ENCODE measurements at places on chromosomes 1 and 21.

DNA sequence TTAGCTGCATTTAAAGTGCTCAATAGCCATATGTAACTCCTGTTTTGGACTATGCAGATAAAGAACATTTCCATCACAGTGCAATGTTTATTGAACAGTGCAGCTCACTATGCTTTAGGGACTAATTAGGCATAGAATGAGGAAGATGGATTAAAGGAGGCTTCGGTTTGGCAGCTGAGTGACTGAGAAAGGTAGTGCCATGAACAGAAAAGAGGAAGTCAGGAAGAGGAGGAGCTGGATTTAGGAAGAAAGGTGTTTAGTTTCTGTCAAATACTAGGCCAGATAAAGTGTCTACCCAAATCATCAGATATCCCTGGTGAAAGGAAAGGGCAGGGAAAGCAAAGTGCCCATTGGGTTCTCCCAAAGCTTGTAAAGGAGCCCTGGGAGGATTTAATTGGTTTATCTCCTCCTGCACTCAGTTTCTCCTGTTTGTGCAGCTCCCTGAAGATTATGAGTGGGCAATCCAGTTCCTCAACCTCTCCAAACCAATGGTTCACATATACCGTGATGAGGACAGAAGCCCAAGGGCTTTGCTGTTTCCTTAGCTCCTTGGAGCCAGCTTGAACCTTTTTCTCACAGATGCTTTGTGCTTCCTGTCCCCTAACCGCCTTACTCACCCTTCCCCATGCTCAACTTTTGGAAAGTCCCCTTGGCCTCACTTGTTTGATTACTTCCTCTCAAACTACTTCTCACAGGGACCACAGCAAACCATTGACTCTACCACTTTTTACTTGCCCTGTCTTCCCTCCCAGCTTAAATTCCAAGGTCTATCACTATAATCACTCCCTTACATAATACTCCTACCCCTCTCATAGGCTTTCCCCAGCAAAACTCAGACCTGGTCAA lies 3.5 kb upstream of the RAP1A start:
- DNase-seq = no peak

- DNase-seq = no peak
Observed at GRCh38 chr1:161736335-161736969, 13.1 kb upstream of the DUSP12 start.

DNA sequence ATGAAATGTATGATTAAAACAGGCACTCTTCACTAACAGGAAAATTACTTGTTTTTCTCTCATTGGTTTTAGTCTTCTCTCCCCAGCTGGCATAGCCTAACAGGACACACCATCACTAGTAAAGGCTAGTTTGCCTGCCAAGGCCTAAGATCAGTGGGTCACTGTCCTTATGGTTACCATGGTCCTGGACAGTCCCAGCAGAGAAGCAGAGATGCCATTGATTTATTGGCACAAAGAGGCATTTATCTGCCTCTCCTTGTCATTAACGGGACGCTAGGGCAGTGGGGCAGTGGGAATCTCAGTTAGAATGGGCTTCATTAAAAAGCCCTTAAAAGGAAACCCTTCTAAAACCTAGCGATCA lies 13.9 kb downstream of the CD247 start:
- no peak for DNase-seq

DNA sequence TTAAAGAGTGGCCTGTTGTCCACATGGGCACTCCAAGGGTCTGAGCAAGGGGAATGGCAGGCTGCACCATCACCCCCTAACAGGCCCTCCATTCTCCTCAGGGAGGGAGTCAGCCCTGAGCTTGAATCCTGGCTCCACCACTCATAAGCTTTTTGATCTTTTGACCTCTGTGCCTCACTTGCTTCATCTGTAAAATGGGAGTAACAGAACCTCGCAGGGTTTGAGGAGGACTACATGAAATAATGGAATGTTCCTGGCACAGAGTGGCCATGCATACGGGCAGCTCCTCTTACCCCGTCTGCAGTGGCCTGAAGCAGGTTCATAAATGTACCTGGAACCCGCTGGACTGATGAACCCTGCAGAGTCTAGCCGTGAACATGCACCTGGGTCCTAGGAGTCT lies 2.1 kb upstream of the XKR8 start:
- DNase-seq = no peak

DNA sequence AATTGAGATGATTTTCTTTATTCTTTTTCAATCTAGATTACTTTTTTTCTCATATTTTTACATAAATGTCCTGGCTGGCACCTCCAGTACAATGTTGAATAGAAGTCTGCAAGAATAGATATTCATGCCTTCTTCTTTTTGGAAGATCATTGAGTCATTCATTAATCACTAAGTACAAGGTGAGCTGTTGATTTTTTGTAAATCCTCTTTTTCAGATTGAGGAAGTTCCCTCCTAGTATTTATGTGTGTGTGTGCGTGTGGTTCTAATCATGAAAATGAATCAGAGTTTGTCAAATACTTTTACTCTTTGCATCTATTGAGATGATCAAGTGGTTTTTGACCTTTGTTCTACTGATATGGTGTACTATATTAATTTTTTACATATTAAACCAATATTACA lies 859.3 kb downstream of the KCNT2 start:
- no peak for DNase-seq

GRCh38 chr1:59554752-59555151 lies 257.9 kb downstream of the FGGY start:
- DNase-seq = no peak

- DNase-seq = no peak
Observed at GRCh38 chr1:66433611-66434010, 100.3 kb upstream of the SGIP1 start.

DNA sequence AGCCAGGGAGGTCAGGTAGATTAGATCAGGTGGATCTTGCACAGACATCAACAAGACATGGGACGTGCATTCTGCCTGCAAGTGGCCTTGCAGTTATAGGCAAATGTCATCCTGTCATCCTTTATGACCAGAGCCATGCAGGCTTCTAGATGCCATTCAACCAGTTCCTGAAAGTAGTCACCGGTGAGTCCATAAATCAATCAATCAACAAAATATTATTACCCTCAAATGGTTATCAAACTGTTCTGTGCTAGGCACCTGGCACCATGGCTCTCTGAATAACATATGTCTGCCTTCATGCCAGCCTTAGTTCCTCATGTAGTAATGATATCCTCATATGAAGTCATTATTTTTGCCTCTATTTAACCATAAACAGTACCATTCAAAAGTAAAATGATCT lies 146.9 kb downstream of the TOMM20 start:
- DNase-seq = no peak

DNA sequence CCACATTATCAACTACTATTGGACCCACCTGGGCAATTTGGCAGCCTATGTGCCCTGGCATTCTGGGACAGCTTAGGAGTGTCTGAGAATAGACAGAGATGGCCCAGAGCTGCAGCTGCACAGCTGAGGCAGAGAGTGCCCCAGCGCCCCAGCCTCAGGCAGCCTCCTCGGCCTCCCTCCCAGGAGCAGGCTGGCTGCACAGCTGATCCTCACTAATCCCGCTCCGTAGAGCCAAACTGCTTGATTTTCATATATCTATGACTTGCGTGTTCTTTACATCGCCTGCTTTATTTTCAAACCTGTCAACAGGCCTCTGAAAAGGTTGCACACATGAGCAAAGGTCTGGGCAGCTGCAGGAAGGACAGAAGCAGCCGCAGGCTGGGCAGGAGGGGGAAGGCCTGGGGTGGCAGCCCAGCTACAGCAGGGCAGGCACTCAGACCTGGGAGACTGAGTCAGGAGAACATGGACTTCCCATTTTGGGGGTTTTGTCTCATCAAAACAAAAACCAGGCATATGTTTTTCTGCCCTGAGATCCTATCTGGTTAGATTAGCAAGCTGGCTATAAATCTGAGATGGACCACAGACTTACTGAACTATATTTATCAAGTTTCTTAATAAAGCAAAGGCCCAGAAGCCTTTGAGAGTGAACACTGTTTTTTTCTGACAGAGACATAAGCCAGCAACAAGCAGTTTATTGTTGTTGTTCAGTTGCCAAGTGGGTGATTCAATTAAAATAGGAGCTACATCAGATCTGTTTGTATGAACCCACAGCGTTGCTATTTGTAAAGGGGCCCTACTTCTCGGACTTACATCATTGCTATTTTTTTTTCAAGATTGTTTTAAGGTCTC lies 301.8 kb upstream of the DUSP10 start:
- DNase-seq = no peak

DNA sequence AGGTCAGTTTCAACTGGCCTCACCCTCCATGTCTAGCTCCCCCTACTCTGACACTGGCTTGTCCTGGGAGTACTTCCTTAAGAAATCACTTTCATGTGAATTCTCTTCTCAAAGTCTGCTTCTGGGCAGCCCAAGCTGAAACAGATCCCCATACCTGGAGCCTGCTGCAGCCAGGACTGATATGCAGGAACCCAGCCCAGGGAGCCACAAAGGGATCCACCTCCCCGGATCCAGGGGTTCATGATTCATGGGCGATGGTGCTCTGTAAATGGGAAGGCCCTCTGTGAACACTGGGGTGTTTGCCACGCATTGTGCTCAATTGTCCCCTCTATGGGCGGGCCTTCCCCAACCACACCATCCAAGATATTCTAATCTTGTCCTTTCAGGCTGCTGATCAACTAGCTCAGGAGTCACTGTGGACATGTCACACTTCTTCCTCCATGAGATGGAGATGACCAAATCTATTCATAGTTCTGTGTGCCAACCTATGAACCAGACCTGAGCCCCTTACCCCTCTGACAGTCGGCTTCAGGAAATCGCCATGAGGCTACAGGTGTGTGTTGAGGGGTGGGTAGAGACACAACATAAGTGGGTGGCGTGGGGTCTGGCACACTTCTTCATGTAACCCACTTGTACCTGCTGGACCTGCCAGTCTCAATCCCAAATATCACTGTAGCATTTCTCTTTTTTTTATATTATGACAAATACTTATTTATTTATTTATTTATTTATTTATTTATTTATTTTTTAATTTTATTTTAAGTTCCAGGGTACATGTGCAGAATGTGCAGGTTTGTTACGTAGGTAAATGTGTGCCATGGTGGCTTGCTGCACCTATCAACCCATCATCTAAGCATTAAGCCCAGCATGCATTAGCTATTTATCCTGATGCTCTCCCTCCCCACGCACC lies 41.8 kb downstream of the RUNX3 start:
- DNase-seq = no peak

GRCh38 chr1:42957880-42958487 lies 684 bp downstream of the SLC2A1 start:
- peak; percentile 41 for DNase-seq

DNA sequence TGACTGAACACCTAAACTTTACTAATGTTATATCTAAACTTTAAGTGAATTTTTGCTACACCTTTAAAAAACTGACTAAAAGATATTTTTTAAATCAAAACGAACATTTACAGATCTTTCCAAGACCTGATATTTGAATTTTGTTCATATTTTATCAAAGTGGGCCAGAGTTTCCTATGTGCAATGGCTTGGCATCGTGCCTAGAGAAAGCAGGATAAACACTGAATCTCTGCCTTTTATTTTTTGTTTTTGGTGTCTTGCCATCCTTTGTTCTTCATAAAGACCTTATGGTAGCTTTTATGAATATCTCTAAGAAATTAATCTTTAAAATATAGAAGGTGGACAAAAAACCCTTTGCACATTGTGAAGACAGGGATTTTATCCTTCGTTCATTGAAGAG lies 25.8 kb upstream of the VPS26C start:
- no peak for DNase-seq

DNA sequence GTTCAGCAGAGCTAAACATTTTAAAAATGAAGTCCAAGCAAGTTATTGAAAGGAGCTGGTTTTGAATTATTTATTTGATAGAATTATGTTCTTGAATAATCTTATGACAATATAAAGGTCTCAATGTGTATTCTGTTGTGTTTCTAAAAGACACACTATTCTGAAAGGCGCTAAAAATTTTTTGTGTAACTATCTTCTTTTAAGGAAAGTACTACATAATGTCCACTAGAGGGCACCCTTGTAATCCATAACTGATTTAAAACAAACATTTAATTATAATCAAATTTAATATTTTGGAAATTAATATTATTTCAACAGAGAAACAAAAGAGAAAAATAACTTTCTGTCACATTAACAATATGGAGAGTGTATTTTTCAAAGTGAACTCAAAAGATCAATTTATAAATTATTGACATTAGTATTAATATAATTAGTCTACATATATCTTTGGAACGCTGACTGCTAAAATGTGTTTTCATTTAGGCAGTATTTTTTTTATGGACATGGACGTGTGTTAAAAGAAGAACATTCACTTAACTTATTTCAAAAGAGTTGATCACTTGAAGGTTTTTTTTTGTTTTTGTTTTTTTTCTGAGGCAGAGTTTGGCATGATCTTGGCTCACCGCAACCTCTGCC lies 248.4 kb downstream of the DENND1B start:
- no peak for DNase-seq

- DNase-seq = no peak
Observed at GRCh38 chr1:168717906-168718891, 10.8 kb downstream of the DPT start.

- no peak for DNase-seq
Observed at GRCh38 chr1:165288350-165289120, 68.0 kb downstream of the LMX1A start.

GRCh38 chr1:38611664-38612211 lies 247.8 kb downstream of the RRAGC start:
- DNase-seq = no peak

DNA sequence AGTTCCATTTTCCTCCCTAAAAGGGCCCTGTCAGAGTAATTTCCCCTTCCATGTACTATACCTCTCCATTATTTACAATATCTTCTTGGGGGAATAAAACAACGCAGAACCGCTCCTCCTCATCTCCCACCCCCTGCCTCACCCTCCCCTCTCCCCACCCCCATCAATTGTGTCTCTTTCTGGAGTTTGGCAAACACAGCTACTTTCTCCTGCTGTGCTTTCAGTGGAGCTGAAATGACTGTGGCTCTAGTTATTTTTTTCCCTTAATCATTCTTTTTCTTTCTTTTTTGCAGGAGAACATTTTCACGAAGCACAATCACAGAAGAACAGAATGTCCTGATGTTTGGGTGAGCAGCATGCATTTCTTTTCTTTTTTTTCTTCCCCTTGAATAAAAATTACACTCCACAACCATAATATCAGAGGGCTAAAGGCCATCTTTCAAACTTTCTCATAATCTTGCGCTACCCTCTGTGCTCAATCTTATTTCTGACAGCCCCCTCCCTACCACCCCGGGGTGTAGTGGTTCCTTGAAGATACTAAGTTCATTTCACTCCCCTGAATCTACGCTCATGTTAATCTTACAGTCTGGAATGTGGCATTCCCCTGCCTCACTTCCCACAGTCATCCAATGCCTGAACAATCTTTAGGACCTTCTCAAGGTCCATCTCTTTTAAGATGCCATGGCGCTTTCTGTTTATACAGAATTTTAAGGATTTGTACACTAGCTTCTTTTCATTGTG lies 8.8 kb upstream of the PLXNA2 start:
- no peak for DNase-seq

DNA sequence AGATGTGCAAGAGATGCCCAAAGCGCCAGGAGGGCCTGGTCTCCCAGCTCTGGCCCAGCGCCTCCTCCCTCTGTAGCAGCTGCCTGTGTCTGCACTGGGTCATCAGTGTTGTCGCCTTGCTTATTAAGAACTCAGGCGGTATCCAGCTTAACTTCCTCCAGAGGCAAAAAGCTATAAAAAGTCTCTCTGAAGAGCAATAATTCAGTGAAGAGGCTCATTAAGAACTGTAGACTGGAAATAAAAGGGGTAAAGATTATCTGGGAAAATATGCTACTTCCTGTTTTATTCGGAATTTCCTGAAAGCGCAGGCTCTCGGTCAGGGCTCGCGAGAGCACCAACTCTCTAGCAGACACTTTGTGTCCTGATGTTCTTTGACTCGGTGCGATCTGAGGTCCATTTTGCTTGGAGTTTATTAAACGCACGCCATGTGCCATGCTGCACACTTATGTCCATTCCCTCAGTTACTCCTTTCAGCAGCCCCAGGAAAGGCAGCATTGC lies 70.4 kb downstream of the MRPS6 start:
- no peak for DNase-seq

Measured in effector CD8-positive, alpha-beta T cell (primary cell).